Stimulated activated CD4-positive, alpha-beta T cell treated with anti-CD3 and anti-CD28 coated beads, Interleukin-15, amount 100 ng/mL, for 48 hours (primary cell): ENCODE measurements at places on chromosomes 3 and 15.

- DNase-seq: no peak
These were observed 11.1 kb downstream of the COL6A6 start for GRCh38 chr3:130528120-130528519.

DNA sequence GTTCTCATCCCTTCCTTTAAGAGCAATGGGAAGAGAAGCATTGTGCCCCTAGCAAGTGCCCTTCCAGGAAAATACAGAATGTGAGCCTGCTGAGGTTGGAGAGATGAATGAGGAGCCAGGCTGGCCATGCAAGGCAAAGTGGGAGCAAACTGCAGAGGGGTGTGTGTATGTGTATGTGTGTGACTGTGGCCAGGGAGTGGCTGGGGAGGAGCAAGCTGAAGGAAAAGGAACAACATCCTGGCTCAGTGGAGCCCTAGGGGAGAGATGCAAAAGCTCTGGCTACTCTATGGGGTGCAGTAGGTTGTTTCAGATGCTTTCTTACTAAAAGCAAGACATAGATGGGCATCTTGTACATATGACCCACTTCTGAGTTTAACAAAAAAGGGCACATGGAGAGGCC is 20.6 kb downstream of the FOXP1 start:
- DNase-seq: no peak

GRCh38 chr3:29637068-29637467 is 356.2 kb downstream of the RBMS3 start:
- no peak for DNase-seq

GRCh38 chr15:33888176-33888575 is 80.1 kb upstream of the CHRM5 start:
- no peak for DNase-seq

- DNase-seq: no peak
These were observed 26.5 kb downstream of the PPP2R3A start for GRCh38 chr3:135992072-135992471.

- no peak for DNase-seq
These were observed 399.6 kb upstream of the TBL1XR1 start for GRCh38 chr3:177596816-177597271.
